Mammary epithelial cell (primary cell): ENCODE measurements at places on chromosomes 5 and 9.

DNA sequence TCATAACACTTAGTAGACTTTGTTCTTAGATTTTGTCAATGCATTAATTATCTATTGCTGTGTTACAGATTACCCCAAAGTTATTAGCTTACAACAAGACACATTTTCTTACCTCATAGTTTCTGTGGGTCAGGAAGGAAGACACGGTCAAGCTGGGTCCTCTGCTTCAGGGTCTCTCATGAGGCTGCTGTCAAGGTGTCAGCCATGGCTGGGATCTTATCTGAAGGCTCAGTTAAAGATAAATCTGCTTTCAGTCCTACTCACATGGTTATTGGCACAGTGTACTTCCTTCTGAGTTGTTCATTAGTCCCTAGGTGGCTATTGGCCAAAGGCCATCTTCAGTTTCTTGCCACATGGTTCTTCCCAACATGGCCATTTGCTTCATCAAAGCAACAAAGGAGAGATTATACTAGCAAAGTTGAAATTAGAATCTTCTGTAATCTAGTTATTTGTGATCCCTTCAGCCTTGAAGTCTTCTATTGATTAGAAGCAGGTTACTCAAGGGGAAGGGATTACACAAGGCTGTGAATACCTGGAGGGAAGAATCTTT, 25.2 kb downstream of the TDRD7 start:
- no peak for DNase-seq

DNA sequence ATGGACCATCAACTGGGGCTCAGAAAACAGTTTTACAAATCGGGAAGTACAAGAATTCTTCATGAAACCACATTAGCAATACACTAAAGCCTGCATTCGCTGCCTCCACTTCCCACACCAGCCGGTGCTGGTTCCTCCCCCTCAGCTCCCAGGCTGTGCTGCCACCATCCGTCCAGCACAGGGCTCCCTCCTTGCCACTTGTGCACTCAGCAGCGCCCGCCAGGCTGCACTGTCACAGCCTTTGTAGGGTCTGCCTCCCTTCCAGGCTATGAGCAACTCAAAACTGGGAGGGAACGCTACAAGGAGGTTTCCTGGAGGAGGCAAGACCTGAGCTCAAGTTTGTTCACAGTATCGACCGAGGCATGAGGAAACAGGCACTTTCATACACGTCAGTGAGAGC, 7.7 kb downstream of the MAPK9 start:
- no peak for DNase-seq

DNA sequence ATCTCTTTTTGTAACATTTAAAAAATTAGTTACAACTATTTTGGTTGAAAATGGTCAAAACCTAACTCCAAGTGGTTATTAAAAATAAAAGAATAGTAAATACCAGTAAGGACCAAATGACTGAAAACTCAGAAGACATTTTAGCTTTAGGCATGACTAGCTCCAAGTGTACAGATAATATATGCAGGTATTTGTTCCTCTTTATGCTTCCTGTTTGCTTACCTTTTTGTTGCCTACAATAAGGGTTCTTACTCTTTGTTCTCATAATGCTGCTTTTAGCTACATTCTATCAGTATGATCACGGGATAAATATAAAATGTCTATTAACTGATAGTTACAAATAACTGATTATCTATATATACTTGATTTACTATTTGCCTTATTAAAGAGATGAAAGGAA, 259.6 kb downstream of the CDH12 start:
- no peak for DNase-seq

GRCh38 chr5:151622367-151623088, 31.4 kb upstream of the FAT2 start:
- DNase-seq, result peak; percentile 44

DNA sequence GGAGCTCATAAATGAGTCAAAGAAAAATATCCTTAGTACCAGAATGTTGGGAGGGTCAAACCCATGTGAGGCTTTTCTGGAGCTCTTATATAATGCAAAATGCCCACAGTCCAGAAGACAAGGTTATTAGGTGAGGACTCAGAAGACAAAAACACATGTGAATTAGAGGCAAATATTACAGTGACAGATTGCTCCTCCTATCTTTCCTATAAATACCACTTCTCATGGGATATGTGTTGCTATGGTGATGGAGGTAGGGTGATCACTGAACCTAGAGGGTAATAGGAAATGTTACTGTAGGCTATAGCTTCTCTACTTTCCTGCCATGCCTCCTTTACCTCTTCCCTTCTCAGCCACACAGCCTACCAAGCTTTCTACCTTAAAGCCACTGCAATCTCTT, 264.6 kb downstream of the SEC61B start:
- DNase-seq, result no peak

GRCh38 chr9:68896486-68896885, 117.4 kb downstream of the PRKACG start:
- DNase-seq, result no peak

GRCh38 chr5:155258161-155258560, 244.6 kb downstream of the KIF4B start:
- DNase-seq, result no peak

DNA sequence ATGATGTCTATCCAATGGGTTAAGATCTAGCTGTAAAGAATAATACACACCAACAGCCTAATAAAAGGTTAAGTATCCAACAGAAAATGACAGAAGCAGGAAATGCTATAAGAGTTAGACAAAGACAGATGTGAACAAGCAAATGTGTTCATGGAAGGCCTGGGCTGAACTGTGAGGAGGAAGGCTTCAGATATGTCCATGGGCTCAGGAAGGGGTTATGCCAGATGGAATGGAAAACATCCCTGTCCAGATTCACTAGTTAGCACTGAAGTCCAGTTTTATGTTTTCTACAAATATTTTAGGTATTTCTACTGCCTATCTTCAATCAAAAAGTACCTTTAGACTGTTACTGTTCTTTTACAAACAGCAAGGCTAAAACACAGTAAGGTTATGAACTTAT, 27.1 kb downstream of the ERAP1 start:
- DNase-seq, result peak; percentile 26

DNA sequence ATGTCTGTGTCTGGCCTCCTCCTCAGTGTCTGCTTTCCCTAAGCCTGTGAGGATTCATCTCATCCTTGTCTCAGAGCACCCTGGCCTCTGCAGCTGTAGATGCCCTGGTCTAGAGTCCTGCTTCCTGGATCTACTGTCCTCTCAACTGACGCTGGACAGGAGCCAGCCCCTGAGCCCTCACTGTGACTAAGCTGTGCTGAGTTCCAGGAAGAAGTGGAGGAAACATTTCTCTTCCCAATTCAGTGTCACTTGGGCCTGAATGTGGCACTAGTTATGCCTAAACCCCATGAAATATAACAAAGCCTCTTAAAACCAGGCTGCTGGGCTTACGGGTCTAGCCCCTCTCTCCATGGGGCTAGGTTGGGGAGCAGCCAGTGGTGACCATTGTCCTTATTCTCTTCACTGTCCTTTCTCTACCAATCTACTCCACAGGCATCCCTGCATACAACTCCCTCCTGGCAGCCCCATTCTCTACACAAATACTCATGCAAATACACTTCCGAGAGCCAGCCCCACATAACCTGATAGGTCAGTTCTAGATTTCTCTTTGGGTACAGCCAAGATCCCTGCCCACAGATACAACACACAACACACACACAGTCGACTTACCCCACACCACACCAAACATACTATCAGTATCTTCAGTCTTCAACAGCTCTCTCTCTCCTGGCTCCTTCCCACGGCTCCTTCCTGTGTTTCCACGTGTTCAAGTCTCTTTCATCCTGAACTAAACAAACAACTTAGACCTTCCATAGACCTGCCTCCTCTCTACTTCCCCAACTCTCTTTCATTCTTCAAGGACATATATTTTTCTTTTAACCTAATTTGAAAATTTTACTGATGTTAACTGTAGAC, 220.8 kb downstream of the SNX18 start:
- no peak for DNase-seq

- DNase-seq, result no peak
Measured at GRCh38 chr5:141567513-141568117, 51.2 kb downstream of the DIAPH1 start.

GRCh38 chr5:127741412-127741811, 38.2 kb downstream of the CCDC192 start:
- DNase-seq, result no peak

- DNase-seq, result peak; percentile 92
Measured at GRCh38 chr9:4301296-4301695, 1.4 kb upstream of the GLIS3 start.

DNA sequence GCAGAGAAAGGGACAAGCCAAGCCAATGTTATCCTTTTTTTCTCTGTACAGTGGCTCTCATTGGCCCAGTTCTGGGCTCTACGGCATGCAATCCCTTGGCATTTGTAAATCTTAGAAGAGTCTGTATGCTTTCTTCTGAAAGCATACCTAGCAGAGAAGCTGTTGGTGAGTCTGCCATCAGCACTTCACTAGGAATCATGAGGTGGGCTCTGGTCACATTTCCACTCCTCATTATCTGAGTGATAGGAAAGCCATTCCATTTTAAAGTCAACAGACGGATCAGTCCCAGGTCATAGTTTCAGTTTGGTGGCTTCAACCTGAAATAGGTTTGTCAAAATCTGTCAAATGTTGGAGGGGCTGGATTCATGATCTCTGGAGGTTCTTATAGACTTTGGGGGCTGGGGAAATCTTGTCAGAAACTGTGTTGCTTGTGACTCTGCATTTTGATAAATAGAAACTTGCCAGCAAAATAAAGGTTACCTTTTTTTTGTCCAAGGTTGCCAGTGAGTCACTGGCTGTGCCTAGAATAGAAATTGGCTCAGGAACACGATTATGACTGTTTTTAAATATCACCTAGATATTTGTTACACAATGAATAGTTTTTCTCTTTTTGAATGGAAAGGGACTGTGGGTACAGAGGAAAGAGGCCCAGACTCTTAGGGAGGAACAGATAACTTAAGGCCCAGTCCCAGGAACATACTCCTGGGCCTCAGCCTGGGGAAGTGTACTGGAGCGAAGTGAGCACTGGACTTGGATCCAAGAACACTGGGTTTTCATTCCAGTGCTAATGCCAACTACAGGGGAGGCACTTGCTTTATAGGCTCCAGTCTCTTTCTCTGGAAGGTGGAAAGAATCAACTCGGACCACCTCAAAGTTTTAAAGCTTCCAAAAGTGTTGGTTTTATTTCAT, 183.1 kb downstream of the NMUR2 start:
- DNase-seq, result no peak

GRCh38 chr9:69279084-69279731, 45.8 kb upstream of the ENTREP1 start:
- DNase-seq, result no peak

DNA sequence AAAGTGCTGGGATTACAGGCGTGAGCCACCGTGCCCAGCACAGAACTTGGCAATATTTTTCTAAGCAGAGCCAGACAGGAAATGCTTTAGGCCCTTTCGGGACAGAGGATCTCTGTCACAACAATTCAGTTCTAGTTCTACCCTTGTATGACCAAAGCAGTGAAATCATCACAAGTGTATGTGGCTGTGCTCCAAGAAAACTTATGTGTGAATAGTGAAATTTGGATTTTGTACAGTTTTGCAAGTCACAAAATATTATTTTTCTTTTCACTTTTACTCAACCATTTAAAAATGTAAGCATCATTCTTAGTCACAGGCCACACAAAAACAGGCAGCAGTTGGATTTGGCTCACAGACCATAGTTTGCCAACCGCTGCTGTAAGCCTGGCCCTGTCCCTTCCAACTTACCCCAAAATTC, 20.4 kb upstream of the PRUNE2 start:
- peak; percentile 9 for DNase-seq
